ENCODE measurements at places on chromosomes 3 and 15.

GRCh38 chr3:128814060-128814459 is 65.4 kb upstream of the ACAD9 start:
- DNase-seq: no peak

GRCh38 chr15:30973379-30973778 is 18.0 kb downstream of the MTMR10 start:
- DNase-seq: no peak

- no peak for DNase-seq
These were observed 13.6 kb downstream of the KLF15 start for GRCh38 chr3:126343649-126344035.

GRCh38 chr3:138367911-138368310 is 19.5 kb downstream of the MRAS start:
- DNase-seq: no peak

DNA sequence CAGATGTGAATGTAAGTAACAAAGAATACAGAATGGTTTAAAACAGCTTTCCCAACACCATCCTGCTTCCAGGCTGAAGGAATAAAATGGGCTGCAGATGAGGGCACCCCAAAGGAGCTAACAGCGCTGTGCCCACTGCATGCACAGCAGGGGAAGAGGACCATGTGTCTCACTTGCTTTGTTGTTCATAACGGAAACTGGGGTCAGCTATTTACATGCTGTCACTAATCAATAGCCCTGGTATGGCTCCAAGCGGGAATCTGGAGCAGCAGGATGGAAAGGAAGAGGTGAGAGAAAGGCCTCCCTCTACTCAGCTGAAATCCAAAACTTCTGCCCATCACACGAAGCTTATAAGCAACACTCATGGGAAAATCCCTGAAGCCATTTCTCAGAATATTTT is 67.4 kb downstream of the TBC1D2B start:
- no peak for DNase-seq
